ENCODE measurements at places on chromosomes 12 and 14. TPM values are rescaled to one million over a fixed set of nuclear protein-coding genes. Genes with fewer than 3 reads are reported as not detected.

The EML5 gene
- total RNA-seq: 0.66 TPM

The ARHGEF40 gene
- total RNA-seq: 24.7 TPM

GRCh38 chr12:12926571-12927071 lies 25.3 kb downstream of the GPRC5D start:
- no peak for DNase-seq

DNA sequence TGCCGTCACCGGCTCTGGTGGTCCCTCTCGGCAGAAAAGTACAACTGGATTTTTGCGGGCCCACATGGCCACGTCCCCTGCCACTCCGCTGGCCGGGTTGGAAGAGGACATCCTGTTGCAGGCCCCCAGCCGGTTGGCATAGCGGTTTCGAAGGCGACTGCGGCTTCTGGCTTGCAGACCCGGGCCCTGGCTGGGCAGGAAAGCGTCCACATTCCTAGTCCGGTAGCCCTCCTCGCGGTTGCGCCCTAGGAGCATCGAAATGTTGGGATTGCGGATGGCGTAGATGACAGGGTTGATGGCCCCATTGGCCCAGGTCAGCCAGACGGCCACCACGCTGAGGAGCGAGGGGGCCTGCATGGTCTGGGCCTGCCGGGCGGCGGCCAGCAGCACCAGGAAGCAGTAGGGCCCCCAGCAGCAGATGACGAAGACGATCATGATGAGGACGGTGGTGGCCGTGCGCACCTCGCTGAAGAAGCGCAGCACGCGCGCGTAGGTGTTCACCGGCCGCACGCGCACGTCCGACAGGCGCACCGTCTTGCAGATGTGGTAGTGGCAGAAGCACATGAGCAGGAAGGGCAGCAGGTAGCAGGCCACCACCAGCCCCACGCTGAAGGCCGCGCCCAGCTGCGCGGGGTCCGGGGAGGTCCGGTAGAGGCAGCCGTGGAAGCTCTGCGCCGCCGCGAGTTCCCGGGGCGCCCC lies 1.2 kb downstream of the GPR135 start:
- no peak for DNase-seq

DNA sequence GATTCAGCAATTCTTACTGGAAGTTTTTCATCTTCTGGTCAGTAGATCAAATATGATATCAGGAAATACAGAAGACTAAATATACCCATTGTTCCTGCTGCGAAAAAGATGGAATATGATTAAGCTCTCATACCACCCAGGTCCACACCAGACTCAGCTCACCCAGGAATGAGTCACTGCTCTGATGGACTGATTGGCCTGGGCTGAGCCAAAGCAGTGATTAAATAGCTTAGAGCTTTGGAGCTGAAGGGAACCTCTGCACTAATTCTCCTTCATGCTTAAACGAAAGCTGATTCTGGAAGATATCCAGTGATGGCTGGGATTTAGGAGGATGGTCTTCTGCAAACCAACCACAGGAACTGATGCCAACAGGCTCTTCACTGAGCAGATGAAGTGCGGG lies 62.0 kb upstream of the SYT1 start:
- DNase-seq: peak; percentile 80

DNA sequence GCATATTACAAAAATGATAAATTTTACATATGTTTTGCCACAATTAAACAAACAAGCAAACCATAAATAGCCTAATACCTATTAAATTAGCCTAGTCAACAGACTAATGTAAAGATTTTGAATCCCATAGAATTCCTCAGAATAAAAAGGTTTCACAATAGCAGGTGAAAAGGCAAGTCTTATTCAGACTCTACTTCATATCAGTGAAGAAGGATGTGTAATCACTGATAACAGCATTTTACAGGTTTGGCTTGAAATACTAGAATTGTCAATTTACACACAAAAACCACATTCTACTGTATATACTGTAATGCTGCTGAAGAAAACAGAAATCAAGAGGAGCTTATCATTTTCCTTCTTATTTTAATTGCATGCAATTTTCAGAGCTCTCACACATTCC lies 90.8 kb upstream of the SSTR1 start:
- DNase-seq: no peak

GRCh38 chr12:98399532-98399931 lies 115.9 kb upstream of the TMPO start:
- peak; percentile 63 for DNase-seq

All from fibroblast of lung (primary cell).